ENCODE measurements at places on chromosomes 11 and 22.

GRCh38 chr22:44928711-44929358, 81.0 kb downstream of the PHF21B start:
- no peak for DNase-seq

DNA sequence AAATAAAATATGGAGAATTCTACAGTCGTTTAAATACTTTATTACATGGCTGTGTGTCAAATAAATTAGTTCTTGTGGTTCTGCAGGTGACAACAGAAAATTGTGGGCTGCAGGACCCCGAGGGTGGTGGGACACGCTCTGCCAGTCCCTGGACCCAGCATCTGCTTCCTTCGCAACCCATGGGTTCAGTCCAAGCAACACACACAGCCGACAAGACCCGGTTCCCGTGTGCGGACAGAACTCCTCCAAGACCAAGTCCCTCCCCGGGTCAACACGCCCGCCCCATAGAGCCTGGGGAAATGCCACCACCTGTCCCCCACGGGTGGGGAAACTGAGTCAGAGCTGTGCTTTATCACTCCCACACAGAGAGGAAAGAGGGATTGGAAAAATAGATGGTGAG, 238.9 kb downstream of the BRD1 start:
- DNase-seq, result no peak

DNA sequence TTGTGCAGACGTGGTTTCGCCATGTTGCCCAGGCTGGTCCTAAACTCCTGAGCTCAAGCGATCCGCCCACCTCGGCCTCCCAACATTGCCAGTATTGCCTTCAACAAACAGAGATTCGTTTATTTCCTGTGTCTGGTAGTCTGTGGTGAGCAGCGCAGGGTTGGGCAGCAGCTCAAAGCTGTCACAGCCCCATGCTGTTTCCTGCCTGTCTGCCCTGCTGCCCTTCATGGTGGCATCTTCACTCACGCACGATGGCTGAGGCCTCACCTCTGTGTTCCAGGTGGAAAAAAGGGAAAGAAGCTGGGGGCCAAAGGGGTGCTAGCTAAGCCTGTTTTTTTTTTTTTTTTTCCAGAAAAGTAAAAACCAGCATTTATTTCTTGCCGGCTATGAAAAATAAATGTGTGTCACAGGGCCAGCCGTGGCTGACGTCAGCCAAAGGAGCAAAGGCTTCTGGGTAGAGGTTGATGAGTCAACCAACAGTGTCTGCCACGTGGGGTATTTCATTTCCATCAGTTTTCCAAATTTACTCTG, 28.8 kb downstream of the TBC1D22A start:
- DNase-seq, result no peak

DNA sequence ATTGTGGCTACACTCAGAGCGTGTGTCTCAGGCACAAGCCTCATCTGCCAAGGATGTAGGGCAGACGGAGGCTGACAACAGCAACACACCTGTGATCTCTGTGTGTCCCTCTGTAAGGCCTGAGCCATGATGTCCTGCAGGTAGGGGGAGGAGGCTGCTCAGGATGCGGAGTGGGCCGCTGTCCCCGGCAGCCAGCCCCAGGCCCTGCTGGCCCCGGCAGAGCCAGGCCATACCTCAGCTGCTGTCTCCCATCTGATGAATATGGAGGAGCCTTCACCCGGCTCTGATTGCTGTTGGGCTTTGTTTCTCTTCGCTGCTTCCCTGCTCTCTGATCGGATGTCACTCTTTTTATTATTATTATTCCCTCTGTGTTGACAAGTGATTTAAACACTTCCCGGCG, 83.6 kb upstream of the NCAM1 start:
- DNase-seq, result no peak

DNA sequence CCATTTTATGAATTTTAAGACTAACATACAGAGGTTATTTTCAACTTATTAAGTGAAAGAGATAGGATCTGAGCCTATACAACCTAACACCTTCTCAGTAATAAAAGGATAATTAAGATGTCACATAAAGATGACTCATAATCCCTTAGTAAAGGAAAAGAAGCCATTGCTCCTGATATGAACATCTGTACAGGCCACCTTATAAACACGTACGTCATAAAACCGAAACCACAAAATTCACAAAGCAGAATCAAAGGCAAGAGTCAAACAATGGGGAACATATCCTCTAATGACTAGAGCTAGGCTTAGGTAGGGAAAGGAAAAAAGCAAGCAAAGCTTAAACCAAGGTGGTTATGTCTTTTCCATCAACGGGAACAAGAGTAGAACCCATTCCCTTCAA, 103.5 kb downstream of the KCNA4 start:
- DNase-seq, result no peak

Measured in cortex of kidney (tissue), 1 donor.